M059J (cell line): ENCODE measurements at places on chromosomes 1 and 21. TPM values are rescaled to one million over a fixed set of nuclear protein-coding genes. Genes with fewer than 3 reads are reported as not detected.

GRCh38 chr1:24830680-24831272 lies 85.5 kb downstream of the CLIC4 start:
- peak; percentile 71 for DNase-seq

Gene TNFRSF18
- total RNA-seq, result not detected in 2 replicates

Gene INKA2
- total RNA-seq, result 2.9 TPM in 2 replicates

Gene CCDC185
- not detected in 2 replicates for total RNA-seq

GRCh38 chr1:112727716-112728115 lies 12.6 kb upstream of the PPM1J start:
- peak; percentile 58 for DNase-seq

Gene SPTA1
- 0.02 and 0.30 TPM in 2 replicates for total RNA-seq

GRCh38 chr21:8992731-8993174 lies 1528.6 kb upstream of the TPTE start:
- no peak for DNase-seq

DNA sequence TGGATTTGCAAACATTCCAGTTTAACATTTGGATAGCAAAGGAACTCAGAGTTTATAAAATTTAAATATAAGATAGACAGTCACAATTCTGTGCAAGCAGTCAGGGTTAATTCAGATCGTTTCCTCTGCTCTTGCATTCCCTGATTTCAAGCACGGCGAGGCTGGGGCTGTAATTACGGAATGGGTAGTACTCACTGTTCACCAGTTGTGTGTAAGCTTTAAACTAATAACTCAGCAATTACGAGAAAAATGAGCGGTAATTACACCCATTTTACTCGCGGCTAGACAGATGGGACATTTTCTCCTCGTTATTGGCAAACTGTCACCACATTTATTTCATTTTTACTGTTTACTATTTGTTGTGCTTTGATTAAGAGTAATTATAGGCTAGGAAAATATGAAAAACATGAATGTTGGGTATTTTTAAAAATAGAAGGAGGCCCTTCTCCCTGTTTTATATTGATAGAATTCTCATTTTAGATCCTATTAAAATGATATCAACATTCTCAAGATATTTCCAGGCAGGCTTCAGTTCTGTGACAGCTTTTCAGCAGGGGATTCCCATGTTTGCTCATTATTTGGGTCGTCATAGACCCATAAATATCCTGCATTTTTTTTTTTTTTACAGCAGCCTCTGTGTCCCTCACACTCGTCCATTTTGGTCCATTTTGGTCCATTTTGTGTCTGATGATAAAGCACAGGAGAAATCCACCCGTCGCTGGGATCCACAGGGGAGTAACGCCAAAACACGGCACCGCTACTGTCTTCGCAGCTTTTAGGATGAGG lies 208.3 kb downstream of the DSCAM start:
- no peak for DNase-seq

DNA sequence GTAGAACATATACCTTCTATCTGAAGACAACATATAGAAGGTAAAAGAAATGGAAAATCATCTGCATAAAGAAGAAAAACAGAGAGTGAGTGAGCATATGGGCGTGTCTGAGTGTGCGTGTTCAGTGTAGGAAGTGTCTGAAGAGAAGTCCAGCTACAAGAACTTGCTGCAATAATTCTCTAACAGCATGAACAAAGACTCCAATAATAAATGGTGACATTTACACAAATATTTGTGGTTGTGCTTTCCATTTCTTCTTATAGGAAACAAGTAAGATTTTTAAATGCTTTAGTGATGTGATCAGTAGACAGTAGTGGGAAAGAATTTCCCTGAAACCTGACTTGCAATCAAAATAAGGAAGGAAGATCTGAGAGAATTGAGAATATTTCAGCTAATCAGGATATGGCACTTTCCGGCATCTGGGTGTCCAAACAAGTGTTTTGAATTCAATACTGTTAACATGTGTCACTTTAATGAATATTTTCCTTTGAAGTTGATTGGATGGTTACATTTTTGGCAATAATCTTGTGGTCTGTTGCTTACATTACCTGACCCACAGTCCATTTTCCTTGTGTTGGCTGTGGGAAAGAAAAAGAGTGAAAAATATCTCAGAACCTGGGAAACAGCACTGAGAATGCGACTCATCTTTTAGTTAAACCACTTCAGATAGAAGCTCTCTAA lies 154.0 kb downstream of the TGFB2 start:
- peak; percentile 89 for DNase-seq

Gene TMEM61
- not detected in 2 replicates for total RNA-seq

DNA sequence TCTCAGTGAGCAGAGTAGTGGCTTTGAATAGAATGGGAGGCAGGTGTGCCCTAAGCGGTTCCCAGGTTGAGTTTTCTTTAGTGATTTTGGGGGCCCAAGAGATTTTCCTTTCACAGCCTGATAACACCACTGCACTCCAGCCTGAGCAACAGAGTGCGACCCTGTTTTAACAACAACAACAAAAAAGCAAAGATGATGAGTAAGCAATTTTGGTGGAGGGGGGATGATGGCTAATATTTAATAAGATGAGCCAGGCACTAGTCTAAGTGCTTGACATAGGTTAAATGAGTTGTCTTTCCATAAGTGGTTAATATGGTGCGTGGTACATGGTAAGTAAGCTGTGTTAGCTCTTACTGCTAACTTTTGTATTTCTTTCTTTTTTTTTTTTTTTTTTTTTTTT lies 2.0 kb downstream of the RNPEP start:
- DNase-seq, result no peak

Gene PDZK1IP1
- 0.49 and 0.81 TPM in 2 replicates for total RNA-seq

Gene SYNJ1
- 11.2 and 16.7 TPM in 2 replicates for total RNA-seq

Gene RYR2
- 0.07 and 0.27 TPM in 2 replicates for total RNA-seq

Gene CD5L
- total RNA-seq, result 0.10 TPM in 1 of 2 replicates, not detected in the other

Gene F13B
- total RNA-seq, result not detected in 2 replicates

DNA sequence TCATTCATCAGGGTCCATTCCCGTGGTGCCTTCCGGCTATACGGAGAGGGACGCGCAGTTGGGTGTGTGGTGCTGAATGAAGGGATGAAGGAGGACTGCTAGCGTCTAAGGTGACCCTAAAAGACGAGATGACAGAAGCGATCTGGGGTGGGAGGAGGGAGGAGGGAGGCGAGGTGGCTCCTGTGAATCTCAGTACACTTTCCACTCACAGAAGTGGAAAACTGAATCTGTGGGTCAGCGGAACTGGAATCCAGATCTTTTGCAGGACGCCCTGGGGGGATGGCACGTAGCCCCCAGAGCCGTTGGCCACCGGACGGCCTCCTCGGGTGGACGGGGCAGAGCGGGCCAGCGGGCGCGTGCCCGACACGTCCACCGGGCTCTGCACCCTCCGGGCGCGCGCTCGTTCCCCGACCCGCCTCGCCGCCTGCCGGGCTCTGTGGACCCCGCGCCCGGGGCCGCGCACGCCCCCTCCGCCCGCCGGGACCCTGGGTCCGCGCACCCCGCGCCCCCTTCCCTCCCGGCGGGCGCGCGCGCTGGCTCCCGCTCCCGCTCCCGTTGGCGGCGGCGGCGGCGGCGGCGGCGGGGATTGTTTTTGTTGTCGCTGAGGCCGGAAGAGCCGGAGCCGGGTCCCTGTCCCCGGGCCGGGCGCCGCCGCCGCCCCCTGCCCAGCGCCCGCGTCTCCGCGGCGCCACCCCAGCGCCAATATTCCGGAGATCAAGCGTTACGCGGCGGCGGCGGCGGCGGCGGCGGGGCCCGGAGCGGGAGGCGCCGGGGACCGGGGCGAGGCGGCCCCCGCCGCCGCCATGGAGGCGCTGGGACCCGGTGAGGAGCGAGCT lies at the start of gene AGO4:
Gene AGO4 (plus strand): TSS at position 403 of the 836 bp plus-strand sequence. CDS start 401 bp downstream, at position 804.
- DNase-seq, result peak; percentile 64

DNA sequence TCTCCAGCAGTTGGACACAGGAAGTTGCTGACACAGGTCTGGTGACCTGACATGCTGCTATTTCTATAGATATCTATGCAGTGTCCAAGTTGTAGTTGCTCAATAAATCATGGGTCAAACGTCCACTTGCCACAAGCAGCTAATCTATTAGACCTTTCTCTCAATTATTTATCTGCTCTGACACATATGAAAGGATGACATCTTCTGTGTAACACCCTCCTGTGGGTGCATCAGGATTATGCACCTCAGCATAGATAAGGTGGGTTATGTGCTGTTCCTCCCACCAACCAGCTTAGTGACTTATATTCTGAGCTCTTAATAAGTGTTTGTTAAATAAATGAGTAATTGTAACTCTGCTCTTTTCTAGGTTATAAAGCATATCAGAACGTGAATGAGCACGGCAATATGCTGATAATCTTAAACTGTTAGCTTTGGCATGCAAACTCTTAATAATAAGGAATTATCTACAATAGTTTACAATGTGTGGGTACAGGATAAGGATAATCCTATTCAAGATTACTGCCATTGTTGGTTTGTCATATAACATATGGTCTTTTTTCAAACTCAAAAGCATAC lies 90.7 kb upstream of the GCLM start:
- DNase-seq, result no peak

DNA sequence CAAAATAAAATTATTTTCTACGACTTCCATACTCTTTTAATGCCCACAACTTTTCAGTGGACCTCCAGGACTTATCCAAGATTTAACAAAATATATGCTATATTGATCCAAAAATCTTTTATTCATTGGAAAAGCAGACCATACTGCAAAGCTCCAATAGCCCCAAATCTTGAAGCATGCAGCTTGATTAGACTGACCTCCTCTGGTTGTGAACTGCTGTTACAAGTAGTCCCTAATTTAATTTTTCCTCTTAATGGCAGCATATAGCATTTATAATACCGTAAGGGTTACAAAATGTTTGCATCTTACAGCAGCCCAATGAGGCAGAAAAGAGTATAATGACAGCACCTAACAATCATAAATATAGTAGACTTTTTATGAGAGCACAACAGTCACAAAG lies 49.8 kb downstream of the TPR start:
- no peak for DNase-seq

- DNase-seq, result no peak
Observed at GRCh38 chr1:67540025-67540732, 110.0 kb upstream of the SERBP1 start.

DNA sequence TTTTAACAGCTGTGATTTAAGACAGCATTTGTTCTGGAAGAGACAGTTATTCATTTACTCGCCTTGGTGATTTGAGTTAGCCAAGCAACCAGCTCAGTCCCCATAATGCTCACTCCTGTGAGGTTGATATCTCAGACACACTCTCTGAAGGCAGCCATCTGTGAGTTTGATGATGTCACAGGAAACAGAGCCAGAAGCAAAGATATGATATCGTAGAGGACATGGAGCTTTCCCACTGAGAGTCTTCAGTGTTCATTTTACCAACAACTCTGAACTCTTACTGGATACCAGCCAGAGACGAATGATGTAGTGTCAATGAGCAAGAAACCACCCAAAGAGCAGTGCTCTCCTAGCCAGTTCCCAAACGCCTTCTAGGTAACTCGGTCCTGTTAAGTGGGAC lies 219.4 kb downstream of the SLC35F3 start:
- DNase-seq, result no peak

Gene C1orf226
- total RNA-seq, result 2.2 and 2.6 TPM in 2 replicates

Gene SLAMF9
- not detected in 2 replicates for total RNA-seq

Gene NR5A2
- total RNA-seq, result 0.10 and 0.47 TPM in 2 replicates

Gene RNU1-2
- not detected in 2 replicates for total RNA-seq

- DNase-seq, result no peak
Observed at GRCh38 chr21:46187261-46187660, 3.0 kb upstream of the SPATC1L start.

DNA sequence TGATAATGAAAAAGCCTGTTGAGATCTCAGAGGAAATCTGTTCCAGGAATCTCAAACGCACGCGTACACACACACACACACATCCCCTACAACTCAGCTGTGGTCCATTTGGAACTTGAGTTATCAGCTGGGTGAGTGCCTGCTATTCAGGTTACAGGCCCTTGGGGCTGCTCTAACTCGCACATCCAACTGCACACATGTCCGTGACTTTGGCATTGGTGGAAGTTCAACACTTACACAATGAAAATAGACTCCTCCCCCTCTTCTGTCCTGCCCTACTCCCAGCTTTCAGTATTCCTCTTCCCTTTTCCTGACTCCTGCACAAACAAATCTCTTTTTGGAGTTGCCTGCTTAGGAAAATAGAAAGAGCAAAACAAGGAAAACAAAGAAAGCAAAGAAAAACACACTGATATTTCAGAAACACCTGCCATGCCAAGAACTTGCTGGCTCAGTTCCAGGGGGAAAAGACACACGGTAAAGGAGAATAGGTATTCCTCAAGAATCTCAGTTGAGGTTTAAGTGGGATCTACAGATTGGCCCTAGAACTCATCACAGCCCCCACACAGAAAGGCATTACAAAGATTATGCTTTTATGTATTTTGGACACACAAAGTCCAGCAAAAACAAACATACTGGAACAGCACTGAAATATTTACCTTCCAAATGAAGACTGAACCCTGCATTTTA lies 140.9 kb downstream of the TGFBR3 start:
- DNase-seq, result no peak

DNA sequence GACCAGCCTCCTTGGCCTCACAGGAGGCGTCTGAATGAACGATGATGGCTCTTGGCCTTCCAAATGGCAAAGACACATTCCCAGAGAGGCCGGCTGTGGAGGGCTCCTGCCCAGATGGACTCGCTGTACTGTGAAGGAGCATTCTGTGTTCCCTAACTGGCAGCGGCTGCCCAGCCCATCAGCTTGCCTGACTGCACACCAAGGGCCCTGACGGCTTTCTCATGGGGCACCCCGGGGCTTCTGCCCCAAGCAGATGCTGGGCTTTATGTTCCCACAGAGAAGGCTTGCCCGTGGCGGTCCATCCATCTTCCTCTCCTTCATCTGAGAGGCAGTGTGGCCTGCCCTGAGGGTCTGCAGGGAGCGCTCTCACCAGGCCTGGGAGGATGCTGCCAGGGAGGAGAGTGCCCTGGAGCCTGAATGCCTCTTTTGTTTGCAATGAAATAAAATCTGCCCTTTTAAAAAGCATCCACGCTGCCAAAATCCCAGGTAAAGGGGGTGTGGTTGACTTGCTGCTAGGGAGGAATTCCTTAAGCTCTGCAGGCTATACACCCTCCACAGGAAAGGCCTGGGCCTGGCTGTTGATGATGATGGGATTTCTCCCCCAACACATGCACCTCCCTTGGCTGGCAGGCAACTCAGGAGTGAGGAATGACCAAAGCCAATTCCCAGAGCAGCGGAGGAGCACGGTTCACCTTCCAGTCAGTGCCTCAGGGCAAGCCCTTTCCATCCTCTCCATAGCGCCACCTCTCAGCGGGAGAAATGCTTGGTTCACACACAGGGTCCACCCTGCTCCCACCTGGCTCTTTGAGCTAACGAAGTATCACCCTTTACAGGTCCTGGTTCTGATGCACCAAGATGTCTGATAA lies 84.6 kb upstream of the SSX2IP start:
- peak; percentile 20 for DNase-seq

- no peak for DNase-seq
Observed at GRCh38 chr1:198176179-198176578, 19.4 kb downstream of the NEK7 start.

GRCh38 chr1:43243299-43243698 lies 26.5 kb upstream of the TMEM125 start:
- no peak for DNase-seq

- no peak for DNase-seq
Observed at GRCh38 chr1:169094897-169095569, 11.5 kb upstream of the ATP1B1 start.

- no peak for DNase-seq
Observed at GRCh38 chr1:194175251-194175650, 988.8 kb upstream of the B3GALT2 start.
